ENCODE measurements at places on chromosomes 5 and 9.

DNA sequence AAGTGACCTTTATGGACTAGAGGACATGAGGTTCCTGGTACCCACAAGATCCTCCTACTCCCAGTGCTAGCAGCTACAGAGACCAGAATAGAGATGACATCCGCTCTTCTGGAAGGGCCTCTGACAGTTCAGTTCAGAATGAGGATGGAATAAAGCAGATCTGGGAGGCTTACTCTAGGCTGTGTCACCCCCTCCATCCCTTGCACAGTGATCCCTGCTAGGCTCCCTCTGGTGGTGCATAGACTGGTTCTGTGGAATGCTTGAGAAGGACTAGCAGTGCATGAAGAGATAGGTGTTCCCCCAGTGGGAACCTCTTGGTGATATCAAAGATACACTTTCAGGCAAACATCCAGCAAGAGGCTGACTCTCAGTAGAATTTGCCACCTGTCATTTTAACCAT is 83.0 kb downstream of the NPR3 start:
- DNase-seq = no peak

GRCh38 chr5:123610209-123610608 is 98.2 kb downstream of the CSNK1G3 start:
- no peak for DNase-seq

DNA sequence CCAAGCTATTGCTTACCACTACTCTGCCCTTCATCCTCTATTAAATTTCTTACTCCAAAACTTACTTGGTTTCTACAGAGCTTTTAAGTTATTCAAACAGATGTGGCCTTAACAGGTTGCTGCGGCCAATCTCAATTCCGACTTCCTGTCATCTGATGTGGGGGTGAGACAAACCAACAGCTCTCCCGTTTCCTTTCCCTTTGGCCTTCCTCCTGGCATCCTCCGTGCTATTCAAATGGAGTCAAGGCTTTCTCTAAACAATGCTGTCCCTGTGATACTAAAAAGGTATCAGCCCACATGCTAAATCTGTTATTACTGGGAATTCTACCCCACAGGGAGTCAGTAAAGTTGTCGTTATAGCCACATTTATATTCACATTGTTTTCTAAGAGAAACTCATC is 11.8 kb downstream of the RBM18 start:
- no peak for DNase-seq

DNA sequence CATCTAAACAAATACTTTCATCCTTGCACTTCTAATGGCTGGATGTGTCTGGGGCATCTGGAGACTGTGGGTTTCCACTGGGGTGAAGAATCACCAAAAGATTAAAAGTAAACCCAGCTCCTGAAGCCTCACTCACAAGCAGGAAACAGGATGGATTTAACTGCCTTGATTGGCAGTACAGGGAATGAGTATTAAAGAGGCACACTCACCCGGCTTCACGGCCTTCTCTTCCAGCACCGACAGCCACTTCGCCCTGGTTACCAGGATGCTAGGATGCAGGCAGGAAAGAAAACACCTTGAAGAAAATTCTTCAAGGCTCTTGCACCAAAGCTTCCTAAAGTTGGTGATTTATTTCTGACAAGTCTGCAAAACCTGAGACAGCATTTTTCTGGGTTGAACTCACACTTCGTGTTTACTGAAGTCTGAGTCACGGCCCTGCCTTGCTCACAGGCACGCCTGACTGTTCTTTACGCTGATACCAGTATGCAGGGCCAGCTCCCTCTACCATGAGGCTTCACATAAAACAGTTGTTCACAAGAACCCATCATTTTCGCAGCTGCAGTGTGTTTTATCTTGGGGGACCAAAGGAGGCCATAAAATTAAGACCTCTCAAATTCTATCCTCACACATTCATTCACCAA is 56.5 kb upstream of the ZNF354A start:
- DNase-seq = no peak

- no peak for DNase-seq
Observed at GRCh38 chr5:129746876-129747275, 1.0 kb upstream of the MINAR2 start.

DNA sequence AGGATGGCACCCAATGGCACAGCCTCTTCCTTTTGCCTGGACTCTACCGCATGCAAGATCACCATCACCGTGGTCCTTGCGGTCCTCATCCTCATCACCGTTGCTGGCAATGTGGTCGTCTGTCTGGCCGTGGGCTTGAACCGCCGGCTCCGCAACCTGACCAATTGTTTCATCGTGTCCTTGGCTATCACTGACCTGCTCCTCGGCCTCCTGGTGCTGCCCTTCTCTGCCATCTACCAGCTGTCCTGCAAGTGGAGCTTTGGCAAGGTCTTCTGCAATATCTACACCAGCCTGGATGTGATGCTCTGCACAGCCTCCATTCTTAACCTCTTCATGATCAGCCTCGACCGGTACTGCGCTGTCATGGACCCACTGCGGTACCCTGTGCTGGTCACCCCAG is 25.4 kb downstream of the HRH2 start:
- DNase-seq = no peak

- DNase-seq = no peak
Observed at GRCh38 chr9:137212520-137212919, 7.0 kb downstream of the NDOR1 start.

DNA sequence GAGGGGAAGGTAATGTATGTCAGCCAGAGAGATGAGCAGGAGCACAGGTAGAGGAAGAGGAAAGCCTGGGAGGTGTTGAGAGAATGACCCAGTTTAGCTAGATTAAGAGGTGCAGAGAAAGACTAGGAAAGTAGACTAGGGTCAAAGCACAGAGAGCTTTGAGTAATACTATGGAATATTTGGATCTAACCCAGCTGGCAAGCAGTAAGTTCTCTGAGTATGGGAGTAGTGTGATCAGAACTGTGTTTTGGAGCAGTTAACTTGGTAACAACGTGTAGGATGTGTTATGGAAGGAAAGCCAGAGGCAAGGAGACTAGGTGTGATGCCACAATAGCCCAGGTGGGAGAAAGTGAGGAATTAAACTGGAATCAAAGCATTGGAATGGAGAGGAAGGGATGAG is 84.9 kb upstream of the PTGER4 start:
- DNase-seq = no peak

GRCh38 chr9:114151426-114151956 is 3.8 kb upstream of the COL27A1 start:
- DNase-seq = no peak

DNA sequence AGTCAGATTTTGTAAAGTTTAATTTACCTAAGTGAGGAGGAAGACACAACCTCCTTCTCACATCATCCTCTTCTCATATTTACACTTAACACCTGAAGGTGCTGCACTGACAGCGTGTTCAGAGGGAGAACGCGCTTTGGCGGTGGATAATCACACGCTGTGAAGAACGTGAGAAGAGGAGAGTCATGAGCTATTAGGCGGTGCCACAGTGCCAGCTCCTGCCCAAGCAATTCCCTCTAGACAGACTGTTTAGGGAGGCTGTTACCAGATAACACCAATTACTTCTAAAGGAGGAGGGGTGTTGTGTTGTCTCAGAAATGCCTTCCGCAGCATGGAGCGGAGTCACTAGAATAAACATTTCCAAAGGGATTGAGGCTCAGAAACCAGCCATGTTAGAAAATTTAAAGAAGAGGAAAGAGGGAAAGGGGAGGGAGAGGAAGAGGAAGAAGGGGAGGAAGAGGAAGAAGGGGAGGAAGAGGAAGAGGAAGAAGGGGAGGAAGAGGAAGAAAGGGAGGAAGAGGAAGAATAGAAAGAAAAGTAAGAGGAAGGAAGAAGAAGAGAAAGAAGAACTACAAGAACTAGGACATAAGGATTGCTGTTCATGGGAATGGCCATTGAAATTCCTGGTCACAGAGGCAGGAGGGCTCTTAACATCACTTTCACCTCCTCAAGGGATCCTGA is 37.3 kb upstream of the WWC1 start:
- no peak for DNase-seq

DNA sequence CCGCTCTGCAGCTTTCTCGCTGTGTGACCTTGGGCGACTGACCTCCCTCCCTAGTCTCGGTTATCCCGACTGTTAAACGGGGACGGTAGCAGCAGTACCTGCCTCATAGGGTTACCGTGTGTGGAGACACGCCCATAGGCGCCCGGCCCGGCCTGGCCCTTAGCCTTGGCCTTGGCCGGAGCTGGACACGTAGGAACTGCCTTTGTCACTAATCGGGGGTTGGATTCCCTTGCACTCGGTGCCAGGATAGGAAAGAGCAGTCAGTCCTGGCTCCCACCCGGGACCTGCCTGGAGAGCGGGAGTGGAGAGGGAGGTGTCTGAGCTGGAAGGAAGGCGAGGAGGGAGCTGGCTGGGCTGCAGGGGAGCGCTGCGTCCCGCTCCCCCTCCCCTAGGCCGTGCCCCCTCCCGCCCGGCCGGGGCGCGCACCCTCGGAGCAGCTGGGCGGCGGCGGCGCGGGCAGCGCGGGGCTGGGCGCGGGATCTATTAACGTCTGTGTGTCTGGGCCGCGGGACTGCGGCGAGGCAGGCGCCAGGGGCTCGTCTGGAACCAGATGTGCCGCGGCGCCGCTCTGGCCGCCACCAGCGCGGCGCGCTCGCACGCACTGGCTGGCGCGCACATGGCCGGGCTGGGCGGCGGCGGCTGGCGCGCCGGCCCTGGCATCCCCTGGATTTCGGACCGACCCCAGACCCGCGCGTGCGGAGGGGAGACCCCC is 31.7 kb downstream of the PRRX2 start:
- peak; percentile 54 for DNase-seq

GRCh38 chr9:25691786-25692185 is 13.5 kb upstream of the TUSC1 start:
- no peak for DNase-seq

- peak; percentile 64 for DNase-seq
Observed at GRCh38 chr9:8733131-8733954, 933.8 kb upstream of the DMAC1 start.

- no peak for DNase-seq
Observed at GRCh38 chr5:170161069-170161468, 55.4 kb downstream of the FOXI1 start.

DNA sequence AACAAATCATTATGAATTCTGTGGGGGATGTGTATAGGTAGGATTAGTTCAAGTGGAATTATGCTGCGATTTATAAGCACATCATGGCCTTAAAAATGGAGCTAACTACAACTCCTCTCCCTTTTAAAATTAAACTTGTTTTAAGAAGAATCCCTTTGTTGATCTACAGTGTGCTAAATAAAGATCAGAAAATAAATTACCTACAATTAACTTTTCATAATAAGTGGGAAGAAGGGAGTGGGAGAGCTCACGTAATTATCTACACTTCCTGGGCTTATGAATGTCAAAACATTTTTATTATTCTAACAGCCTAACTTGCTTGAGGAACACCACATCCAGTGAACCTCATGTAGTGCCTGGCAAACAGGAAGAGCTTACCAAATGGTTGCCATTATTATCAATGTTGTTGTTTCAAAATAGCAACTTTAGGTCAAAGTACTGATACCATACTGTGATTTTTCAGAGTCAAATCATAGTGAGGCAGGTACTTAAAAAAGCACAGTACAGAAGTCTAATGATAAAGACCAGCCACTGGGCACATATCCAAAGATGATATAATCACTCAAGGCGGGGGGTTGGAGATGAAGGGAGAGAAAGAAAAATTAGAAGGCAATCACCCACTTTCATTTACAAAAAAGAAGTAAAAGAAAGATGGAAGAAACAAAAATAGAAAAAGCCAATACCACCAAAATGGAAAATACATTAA is 174.0 kb downstream of the RAPGEF6 start:
- no peak for DNase-seq

GRCh38 chr5:65061250-65061973 is 292.7 kb downstream of the CWC27 start:
- no peak for DNase-seq

- no peak for DNase-seq
Observed at GRCh38 chr5:65984098-65984885, 57.9 kb downstream of the ERBIN start.

GRCh38 chr5:147200004-147200403 is 34.8 kb upstream of the STK32A start:
- no peak for DNase-seq

- DNase-seq = no peak
Observed at GRCh38 chr5:30438785-30439184, 754.7 kb upstream of the CDH6 start.

- no peak for DNase-seq
Observed at GRCh38 chr5:176941951-176942350, 42.8 kb upstream of the HK3 start.

All from glutamatergic neuron (in vitro differentiated cells).